SJCRH30 (cell line): ENCODE measurements at places on chromosomes 6 and 20. TPM values are rescaled to one million over a fixed set of nuclear protein-coding genes. Genes with fewer than 3 reads are reported as not detected.

DNA sequence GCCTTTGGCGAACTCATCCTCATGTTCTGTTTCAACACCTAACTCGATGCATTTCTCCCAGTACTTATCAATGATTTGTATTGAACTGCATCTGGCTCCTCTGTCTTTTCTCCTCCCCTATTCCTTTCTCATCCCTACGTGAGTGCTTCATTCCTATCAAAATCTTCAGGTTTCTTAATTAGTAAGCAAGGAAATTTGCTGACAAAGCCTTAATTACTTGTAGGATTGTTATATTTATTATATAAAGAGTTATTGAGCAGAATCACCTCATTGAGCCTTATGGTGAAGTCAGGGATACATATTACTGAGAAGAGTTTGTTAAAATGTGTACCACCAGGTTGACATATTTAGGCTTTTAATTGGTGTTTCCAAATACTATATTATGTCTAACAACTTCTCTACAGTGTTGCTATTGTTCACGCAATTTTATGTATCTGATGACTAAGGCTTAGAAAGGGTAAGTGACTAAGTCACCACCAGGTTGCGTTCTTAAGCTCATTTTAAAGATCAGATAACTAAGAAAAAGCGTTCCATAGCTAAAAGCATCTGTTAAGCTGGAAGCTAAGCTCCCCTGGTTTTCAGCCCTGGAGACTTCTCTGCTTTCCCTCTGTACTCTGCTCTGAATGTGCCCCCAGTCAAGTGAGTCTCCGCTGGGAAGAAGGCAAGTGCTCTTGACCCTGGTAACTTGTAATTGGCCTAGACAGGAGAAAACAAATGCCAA, 18.9 kb downstream of the SCGN start:
- H3K36me3 ChIP-seq: no peaks in the 10 kb centered on the region
- H3K27me3 ChIP-seq: no peaks in the 10 kb centered on the region
- DNase-seq: no peak

DNA sequence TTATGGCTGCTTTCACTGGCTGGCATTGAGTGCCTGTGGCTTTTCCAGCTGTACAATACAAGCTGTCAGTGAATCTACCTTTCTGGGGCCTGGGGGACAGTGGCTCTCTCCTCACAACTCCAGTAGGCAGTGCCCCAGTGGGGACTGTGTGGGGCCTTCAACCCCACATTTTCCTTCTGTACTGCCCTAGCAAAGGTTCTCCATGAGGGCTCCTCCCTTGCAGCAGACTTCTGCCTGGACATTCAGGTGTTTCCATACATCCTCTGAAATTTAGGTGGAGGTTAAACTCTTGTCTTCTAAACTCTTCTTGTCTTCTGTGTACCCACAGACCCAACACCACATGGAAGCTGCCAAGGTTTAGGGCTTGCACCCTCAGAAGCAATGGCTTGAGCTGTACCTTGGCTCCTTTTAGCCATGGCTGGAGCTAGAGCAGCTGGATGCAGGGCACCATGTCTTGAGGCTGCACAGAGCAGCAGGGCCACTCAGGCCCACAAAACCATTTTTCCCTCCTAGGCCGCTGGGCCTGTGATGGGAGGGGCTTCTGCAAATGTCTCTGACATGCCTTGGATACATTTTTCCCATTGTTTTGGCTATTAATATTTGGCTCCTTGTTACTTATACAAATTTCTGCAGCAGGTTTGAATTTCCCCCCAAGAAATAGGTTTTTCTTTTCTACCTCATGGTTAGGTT, 9.6 kb downstream of the PEX7 start:
- no peaks in the 10 kb centered on the region for H3K27me3 ChIP-seq
- H3K27ac ChIP-seq: no peak overlapping the region
- H3K4me3 ChIP-seq: no peak overlapping the region
- no peak for DNase-seq

- no peaks in the 10 kb centered on the region for H3K36me3 ChIP-seq
- H3K27ac ChIP-seq: no peak overlapping the region
- no peak overlapping the region for H3K4me3 ChIP-seq
These were observed 193.4 kb upstream of the PRDM1 start for GRCh38 chr6:105892577-105893262.

DNA sequence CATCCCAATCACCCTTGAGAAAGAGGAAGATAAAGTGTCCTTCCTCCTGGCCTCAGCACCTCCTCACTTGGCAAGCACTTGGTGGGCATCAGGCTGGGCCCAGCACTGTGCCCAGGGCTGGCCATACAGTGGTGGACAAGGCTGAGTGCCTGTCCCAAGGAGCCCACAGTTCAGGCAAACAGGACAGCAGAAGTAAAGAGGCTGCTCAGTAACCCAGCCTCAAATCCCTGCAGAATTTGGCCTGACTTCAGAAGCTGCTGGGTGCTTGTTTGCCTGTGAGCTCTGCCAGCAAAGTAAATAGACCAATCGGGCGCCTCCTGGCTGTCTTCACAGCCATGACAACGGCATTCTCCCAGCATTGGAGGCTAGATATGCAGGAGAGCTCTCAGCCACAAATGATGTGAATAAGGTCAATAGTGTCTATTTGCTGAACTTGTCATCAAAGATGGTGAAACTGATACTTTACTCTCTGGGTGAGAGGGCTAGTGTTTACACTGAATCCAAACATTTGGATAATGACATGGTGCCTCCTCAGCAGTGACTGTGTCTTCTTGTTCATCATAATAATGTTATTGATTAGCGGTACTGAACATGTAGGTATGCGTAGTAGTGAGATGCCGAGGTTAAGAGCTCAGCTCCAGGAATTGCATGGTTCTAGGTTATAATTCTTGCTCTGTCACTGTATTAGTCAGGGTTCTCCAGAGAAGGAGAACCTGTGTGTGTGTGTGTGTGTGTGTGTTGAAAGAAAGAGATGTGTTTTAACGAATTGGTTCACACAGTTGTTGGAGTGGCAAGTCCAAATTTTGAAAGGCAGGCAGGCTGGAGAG, 36.9 kb upstream of the FANCE start:
- H3K4me3 ChIP-seq: no peak overlapping the region
- H3K36me3 ChIP-seq: peaks cover 6% of the 10 kb centered on the region
- no peaks in the 10 kb centered on the region for H3K4me1 ChIP-seq
- no peaks in the 10 kb centered on the region for H3K27me3 ChIP-seq

- no peak overlapping the region for H3K4me3 ChIP-seq
- no peaks in the 10 kb centered on the region for H3K36me3 ChIP-seq
- no peak for DNase-seq
- peaks cover 45% of the 10 kb centered on the region for H3K27me3 ChIP-seq
These were observed 119.9 kb upstream of the MAFB start for GRCh38 chr20:40808936-40809335.

GRCh38 chr6:136604928-136605510, 54.8 kb upstream of the MAP7 start:
- H3K4me3 ChIP-seq: no peak overlapping the region
- H3K36me3 ChIP-seq: peaks cover 13% of the 10 kb centered on the region; the same call in 1 of the 2 replicates
- no peak for DNase-seq
- no peak overlapping the region for H3K27ac ChIP-seq
- peaks cover 3% of the 10 kb centered on the region for H3K4me1 ChIP-seq

GRCh38 chr6:83952830-83953229, 80.7 kb upstream of the MRAP2 start:
- DNase-seq: no peak
- no peaks in the 10 kb centered on the region for H3K27me3 ChIP-seq
- H3K4me3 ChIP-seq: no peak overlapping the region
- H3K4me1 ChIP-seq: no peaks in the 10 kb centered on the region

- H3K4me1 ChIP-seq: peaks cover 13% of the 10 kb centered on the region
- no peaks in the 10 kb centered on the region for H3K36me3 ChIP-seq
- H3K4me3 ChIP-seq: no peak overlapping the region
- no peaks in the 10 kb centered on the region for H3K27me3 ChIP-seq
These were observed 25.6 kb upstream of the GABRR1 start for GRCh38 chr6:89242574-89243330.

GRCh38 chr6:90110971-90111370, 185.7 kb downstream of the BACH2 start:
- no peaks in the 10 kb centered on the region for H3K27me3 ChIP-seq
- H3K27ac ChIP-seq: no peak overlapping the region
- H3K36me3 ChIP-seq: no peaks in the 10 kb centered on the region
- DNase-seq: no peak

DNA sequence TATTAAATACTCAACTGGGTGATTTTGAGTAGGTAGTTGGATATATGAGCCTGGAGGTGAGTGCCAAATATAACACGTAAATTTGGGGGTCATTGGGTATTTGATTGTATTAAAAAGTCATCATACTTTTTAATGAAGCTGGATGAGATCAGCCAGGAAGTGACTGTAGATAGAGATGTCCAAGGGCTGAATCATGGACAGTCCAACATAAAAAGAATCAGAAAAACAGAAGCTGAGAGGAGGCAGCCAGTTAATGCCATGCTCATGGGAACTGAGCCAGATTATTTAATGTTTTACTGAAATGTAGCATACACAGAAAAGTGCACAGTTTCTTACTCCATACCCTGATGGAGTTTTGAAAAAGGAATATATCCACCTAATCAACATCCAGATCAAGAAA, 435.5 kb upstream of the PLCB4 start:
- no peak overlapping the region for H3K27ac ChIP-seq
- H3K36me3 ChIP-seq: no peaks in the 10 kb centered on the region
- H3K4me3 ChIP-seq: no peak overlapping the region
- H3K27me3 ChIP-seq: no peaks in the 10 kb centered on the region

DNA sequence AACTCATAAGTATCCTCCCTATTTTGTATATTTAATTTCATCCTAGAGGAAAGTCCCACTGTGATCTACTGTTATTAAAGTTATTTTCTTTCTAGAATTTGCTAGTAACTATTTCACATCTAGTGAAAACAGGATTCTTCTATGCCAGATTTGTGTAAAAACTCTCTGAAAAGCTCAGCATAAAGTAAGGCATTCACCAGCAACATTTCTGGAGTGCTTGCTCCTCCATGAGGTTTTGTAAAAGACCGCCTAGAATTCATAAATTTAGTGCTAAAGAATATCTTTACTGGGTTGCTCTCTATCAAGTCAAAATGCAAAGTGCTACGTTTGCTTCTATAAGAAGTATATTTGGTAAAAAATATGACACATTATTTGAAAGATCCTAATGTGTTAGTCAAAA, 173.5 kb upstream of the IRAK1BP1 start:
- no peak for DNase-seq
- H3K4me1 ChIP-seq: no peaks in the 10 kb centered on the region
- no peaks in the 10 kb centered on the region for H3K36me3 ChIP-seq
- H3K27ac ChIP-seq: no peak overlapping the region

- no peaks in the 10 kb centered on the region for H3K27me3 ChIP-seq
- no peaks in the 10 kb centered on the region for H3K4me1 ChIP-seq
- no peaks in the 10 kb centered on the region for H3K36me3 ChIP-seq
- no peak overlapping the region for H3K27ac ChIP-seq
These were observed 30.0 kb upstream of the TPD52L1 start for GRCh38 chr6:125123468-125124048.

DNA sequence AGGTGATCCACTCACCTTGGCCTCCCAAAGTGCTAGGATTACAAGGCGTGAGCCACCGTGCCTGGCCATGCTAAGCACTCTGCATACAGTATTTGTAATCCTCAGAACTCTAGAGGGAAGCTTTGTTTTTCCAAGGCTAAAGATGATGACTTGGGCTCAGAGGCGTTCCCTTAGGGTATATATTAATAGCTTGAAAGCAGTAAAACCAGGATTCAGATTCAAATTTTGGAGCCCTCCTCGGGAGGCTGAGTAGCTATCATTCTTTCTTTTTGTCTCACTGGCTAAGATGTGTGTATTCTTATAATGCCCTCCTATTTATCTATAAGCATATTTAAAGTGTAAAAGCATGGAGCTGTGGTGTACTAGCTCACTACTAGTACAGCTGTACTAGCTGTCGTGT, 68.5 kb downstream of the PRPH2 start:
- no peaks in the 10 kb centered on the region for H3K27me3 ChIP-seq
- no peak overlapping the region for H3K4me3 ChIP-seq
- DNase-seq: no peak
- H3K36me3 ChIP-seq: peaks cover 39% of the 10 kb centered on the region

GRCh38 chr20:49557449-49557848, 10.5 kb downstream of the PTGIS start:
- DNase-seq: no peak
- H3K27ac ChIP-seq: no peak overlapping the region
- no peaks in the 10 kb centered on the region for H3K27me3 ChIP-seq
- H3K4me1 ChIP-seq: peaks cover 15% of the 10 kb centered on the region
- no peak overlapping the region for H3K4me3 ChIP-seq
- no peaks in the 10 kb centered on the region for H3K36me3 ChIP-seq

DNA sequence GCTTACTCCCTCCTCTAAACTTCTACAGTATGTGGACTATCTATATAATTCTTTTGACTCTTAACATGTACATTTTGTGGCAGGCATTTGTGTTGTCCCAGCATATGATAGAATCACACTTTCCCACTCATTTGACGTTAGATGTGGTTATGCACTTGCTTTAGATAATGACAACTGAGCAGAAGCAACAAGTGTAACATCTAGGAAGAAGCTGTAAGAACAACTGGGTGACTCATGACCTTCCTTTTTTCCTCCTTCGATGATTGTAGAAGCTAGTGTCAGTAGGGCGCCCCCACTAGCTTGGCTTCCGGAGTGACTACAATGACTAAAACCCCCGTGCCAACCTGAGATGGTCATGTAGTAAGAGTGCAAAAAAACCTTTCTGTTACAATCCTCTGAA, 74.6 kb upstream of the CEP85L start:
- no peak overlapping the region for H3K27ac ChIP-seq
- H3K4me1 ChIP-seq: no peaks in the 10 kb centered on the region
- no peaks in the 10 kb centered on the region for H3K36me3 ChIP-seq

- no peak for DNase-seq
- no peak overlapping the region for H3K27ac ChIP-seq
- H3K36me3 ChIP-seq: no peaks in the 10 kb centered on the region
- no peak overlapping the region for H3K4me3 ChIP-seq
- no peaks in the 10 kb centered on the region for H3K27me3 ChIP-seq
These were observed 180.7 kb upstream of the UST start for GRCh38 chr6:148565930-148566663.

DNA sequence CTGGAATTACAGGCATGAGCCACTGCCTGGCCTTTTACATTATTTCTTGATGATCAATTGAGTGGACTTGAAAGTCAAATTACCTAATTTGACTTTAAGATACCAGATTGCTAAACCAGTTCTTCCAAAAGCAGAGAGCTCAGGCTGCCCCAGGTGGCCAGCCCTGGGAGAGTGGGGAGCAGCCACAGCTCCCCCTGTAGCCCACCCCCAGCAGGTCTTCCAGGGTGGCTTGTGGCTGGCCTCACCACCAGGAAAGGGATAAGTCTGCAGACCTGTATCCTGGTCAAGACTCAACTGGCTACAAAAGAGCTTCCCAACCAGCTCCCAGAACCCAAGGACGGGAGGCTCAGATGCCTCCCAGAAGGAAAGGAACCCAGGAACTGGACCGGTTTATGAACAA, 23.8 kb upstream of the AKAP12 start:
- H3K27ac ChIP-seq: no peak overlapping the region
- DNase-seq: no peak
- H3K4me3 ChIP-seq: no peak overlapping the region
- no peaks in the 10 kb centered on the region for H3K27me3 ChIP-seq
- H3K36me3 ChIP-seq: no peaks in the 10 kb centered on the region

GRCh38 chr6:29620630-29621029, 12.4 kb downstream of the GABBR1 start:
- H3K36me3 ChIP-seq: no peaks in the 10 kb centered on the region; the same call in 1 of the 2 replicates
- H3K4me3 ChIP-seq: no peak overlapping the region
- no peak overlapping the region for H3K27ac ChIP-seq
- no peak for DNase-seq

NKX2-4 gene
- 3.9 TPM in 2 replicates for total RNA-seq

FNDC11 gene
- total RNA-seq: 0.02 and 0.20 TPM in 2 replicates

CRISP1 gene
- total RNA-seq: not detected in 2 replicates

CST4 gene
- total RNA-seq: not detected in 2 replicates

PRPH2 gene
- 1.9 and 2.1 TPM in 2 replicates for total RNA-seq

FAXC gene
- total RNA-seq: 5.0 and 7.4 TPM in 2 replicates

ESR1 gene
- total RNA-seq: 0.03 TPM in 1 of 2 replicates, not detected in the other

ULBP3 gene
- 9.8 and 10.3 TPM in 2 replicates for total RNA-seq
